Fibroblast of mammary gland (primary cell): ENCODE measurements at places on chromosomes 2 and 18.

DNA sequence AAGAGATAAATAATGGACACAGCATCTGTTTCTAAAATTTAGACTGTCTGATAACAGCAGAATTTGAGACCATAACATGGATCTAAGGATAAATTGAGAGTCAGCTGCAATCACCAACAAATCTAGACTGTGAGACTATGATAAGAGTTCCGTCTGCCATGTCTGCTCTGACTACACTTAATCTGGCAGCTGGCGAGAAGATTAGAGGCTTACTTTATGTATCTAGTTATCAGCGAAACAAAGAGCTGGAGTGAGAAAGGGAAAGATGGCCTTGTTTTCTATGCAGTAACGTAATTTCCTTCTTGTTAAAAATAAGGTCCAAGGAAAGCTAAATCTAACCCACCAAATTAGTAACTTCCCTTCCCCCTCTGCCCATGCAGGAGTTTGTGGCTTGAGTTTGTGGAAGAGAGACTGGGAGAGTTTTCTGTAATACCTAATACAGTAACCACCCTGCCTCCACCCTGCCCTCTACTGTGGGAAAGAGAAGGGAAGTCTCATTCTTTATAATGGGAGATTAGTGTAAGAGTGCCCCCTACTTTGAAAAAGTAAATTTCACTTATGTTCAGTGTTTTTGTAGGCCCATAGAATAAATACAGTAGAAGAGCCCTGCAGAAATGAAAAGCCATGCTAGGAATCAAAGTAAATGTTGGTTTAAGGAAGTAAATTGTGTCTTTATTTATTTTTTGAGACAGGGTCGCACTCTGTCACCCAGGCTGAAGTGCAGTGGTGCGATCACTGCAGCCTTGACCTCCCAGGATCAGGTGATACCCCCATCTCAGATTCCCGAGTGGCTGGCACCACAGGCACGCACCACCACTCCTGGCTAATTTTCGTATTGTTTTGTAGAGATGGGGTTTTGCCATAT lies 27.5 kb downstream of the EML4 start:
- DNase-seq, result peak; percentile 50

- no peak for DNase-seq
Observed at GRCh38 chr2:56483081-56483480, 299.3 kb downstream of the CCDC85A start.

DNA sequence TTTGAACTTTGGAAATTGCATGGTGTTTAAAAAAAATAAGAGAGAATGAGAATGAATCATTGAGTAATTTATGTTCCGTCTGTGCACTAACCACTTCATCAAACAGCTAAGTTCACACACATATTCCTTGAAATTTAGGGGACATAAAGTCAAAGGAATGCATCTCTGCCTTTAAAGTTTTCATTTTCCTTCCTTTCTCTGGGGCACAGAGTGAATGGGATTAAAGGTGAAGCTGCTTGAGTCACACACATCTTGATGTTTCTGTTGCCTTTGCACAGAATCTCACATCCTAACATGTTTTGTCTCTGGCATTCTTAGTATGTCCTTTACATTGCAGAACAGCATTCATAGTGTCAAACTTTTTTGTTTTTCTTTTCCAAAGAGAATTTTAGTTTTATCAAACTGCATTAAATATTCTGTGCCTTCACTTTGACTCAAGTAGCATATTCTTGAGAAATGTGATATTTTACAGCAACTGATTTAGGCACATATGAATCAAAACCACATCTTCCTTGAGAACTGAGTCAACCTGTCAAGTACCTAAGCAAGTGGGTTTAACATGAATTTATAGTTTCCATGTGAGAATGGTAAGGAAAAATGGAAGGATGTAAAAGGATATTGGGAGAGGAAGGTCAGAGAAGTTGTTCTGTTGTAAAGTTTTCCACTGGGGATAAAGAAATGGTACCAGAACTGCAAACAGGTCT lies 169.1 kb upstream of the THUMPD2 start:
- DNase-seq, result peak; percentile 81

DNA sequence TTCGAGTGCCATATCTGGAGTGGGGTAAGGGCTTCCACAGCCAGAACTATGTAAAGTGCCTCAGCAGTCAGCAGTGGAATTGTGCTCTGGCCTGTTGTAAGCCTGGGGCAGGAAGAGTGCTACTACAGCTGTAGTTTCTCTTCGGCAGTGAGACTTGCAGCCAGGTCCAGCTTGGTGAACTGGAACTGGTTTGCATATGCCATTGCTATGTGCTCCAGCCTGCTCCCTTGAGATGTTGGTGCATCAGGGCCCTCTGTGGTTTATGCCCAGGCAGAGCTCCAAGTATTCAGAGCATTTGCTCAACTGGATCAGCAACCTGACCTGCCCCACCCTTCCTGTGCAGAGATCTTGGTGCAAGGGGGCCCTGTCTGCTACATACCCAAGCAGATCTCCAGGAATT lies 47.8 kb downstream of the ZNF804A start:
- peak; percentile 2 for DNase-seq

GRCh38 chr18:35322486-35323458 lies 21.4 kb downstream of the ZNF24 start:
- DNase-seq, result no peak

DNA sequence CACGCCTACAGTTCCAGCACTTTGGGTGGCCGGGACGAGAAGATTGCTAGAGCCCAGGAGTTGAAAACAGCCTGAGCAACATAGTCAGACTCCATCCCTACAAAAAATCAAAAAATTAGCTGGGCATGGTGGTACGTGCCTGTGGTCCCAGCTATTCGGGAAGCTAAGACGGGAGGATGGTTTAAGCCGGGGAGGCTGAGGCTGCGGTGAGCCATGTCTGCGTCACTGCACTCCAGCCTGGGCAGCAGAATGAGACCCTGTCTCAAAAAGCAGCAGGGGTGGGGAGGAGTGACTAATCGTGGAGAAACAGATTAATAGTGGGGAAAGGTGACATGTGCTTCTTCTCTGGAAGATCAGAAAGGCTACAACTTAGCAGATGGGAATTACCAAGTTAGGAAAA lies 58.1 kb upstream of the GPC1 start:
- no peak for DNase-seq

DNA sequence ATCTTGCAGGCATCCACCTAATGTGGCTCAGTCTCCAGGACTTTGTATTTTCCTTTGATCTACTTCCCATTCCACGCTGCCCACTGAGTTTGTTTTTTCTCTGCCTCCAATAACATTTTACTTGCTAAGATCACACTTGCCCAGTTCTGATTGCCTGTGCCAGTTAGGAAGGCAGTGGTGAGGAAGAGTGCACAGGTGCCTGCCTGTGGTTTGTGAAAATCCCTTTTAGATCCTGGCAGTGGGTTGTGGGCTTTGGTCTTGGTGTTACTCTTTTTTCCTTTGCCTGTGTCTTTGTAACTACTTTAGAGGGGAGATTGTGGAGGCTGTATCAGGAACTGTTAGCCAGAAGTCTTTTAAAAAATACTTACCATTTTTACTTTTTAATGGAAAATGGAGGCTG lies 36.9 kb upstream of the KCNG2 start:
- DNase-seq, result no peak

- DNase-seq, result no peak
Observed at GRCh38 chr18:76708722-76709353, 113.5 kb upstream of the ZNF236 start.

DNA sequence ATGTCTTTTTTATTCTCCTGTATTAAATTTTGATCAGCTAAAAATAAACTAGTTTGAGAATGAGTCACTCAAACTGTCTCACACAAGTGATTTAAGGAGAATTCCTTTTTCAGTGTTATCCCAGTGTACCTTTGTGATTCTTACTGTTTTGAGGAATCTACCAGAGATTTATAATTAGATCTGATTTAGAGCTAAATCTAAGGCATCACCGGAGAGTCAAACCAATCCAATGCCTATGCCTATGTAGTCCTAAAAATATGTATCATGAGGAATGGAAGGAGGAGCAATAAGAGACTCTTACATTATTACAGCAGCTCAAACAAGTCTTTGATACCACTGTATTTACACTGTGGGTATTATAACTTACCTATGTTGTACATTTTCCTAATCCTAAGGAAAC lies 63.4 kb upstream of the CYP20A1 start:
- no peak for DNase-seq

DNA sequence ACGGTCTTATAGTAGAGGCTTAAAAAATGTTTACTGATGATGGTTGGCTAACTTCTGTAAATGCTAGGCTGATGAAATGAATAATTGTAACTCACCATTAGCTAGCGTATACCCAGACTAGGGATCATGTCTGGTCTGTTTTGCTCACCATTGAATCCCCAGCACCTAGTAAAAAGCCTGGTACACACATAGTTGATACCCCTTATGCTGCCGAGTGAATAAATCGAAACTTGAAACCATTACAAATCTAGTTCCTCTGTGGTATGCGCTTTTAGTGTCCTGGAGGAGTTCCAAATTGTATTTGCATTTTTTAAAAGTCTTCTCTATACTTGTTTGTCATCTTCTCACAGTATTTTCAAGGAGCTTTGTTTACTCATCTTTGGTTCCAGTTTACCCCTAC lies 1.3 kb downstream of the TAF1B start:
- peak; percentile 41 for DNase-seq

DNA sequence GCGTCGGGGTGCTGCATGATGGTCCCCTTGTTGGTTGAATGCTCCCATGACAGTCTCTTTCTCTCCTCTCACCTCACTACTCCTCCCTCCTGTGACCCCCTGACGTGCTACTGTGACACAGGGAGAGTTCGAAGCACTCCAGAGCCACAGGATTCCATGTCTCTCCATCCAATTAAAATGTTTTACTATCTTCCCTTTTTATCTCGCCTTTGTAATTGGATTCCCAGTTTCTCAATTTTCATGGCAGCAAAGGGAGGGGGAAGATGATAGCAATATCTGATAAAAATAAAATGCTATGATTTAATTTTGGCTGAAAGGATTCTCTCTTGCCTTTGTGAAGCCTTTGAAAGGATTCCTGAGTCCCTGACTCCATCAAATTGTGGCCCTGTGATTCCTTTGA lies 271.9 kb upstream of the SLC14A2 start:
- DNase-seq, result no peak

DNA sequence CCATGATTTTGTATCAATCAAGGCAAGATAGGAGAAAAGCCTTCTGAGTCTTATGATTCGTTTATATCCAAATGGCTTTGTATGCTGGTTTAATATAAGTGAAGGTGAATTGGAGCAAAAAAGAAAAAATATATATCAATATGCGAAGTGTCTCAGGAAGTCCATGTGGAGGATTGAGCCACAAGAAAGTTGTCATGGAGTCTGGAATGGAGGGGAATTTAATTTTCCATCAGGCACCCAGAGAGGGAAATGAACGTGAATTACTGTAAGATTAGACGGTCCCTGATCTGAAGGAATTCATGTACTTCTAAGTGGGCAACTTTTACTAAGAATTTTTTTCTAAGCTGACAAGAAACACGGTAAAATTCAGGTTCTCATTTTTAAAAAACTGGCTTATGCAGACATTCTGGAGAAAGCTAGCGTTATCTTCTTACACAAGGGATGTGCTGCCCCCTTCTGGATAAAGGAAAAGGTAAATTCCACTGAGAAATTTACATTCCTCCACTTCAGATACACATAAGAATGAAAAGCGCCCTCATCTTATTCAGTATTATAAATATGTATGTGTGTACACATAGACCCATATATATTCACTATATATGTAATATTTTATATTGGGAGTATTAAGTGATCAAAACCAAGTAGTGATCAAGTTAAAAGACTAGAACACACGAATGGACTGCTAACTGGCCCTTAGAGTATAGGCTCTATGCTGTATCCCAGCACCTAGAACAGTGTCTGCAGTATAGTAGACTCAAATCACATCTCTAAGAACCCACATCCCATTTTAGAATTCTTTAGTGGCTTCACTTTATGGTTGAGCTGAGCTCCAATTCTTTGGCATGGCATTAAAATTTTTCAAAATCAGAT lies 289.0 kb upstream of the TFPI start:
- DNase-seq, result peak; percentile 76

- DNase-seq, result no peak
Observed at GRCh38 chr2:33202641-33203522, 256.1 kb downstream of the LTBP1 start.

- DNase-seq, result no peak
Observed at GRCh38 chr2:155502766-155503165, 804.3 kb downstream of the KCNJ3 start.

- DNase-seq, result no peak
Observed at GRCh38 chr2:184203661-184204060, 394.7 kb upstream of the ZNF804A start.

DNA sequence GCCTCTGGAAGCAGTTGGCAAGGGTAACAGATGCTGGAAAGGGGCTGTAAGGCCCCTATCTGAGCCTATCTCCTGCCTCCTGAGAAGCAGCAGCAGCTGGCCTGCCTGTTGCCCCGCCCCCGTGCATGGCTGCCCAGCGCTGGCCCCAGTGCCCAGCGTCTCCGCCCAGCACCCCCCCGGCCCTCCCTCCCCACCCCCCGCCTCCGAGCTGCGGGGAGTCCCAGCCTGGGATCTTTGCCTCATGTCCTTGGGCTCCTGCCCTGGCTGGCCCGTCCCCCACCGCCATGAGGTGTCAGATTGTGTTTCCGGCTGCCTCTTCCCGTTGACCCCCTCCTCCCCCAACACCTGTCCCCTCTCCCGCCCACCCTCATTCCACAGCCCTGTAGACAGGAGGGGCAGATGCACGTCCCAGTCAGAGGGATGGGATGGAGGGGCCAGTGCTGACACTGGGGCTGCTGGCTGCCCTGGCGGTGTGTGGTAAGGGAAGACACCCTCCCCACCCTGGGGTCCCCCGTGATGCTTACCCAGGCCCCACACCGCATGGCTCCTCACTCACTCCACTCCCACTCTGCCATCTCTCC lies at the start of gene CHRND:
TSS of gene CHRND (plus strand) at position 370 of the 581 bp plus-strand sequence. CDS start at position 426, 56 bp downstream.
- DNase-seq, result no peak

GRCh38 chr2:3007135-3007534 lies 370.5 kb downstream of the EIPR1 start:
- DNase-seq, result no peak

- peak; percentile 39 for DNase-seq
Observed at GRCh38 chr2:175203621-175204496, 22.3 kb upstream of the ATP5MC3 start.

GRCh38 chr2:216807857-216808272 lies 52.0 kb downstream of the TNP1 start:
- DNase-seq, result no peak

DNA sequence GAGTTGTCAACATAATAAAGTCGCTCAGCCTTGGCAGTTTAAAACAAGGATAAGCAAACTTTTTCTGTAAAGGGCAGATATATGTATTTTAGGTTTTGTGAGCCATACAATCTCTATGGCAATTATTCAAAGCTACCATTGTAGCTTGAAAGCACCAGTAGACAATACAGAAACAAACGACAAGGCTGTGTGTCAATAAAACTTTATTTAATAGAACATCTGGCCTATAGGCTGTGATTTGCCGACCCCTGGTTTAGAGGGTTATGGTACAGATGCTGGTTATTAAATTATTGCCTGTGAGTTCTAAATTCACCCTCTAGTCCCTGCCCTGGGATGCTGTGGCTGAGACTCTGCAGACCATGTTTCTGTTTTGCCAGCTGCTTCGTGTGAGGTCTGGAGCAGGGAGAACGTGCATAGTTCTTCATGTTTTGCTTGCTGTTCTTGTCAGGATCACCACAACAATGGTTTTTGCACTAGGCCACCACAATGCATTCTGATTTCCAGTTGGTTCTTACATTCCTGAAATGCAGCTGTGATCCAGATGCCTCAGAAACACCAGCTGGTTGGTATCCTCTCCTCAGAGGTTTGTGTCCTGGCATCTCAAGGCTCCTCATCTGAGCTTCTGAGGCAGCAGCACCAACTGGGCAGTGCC lies 46.6 kb downstream of the ICOS start:
- DNase-seq, result no peak
